ENCODE measurements at places on chromosomes 3 and 15.

GRCh38 chr3:170956647-170957046 is 48.2 kb upstream of the EIF5A2 start:
- no peak for DNase-seq

DNA sequence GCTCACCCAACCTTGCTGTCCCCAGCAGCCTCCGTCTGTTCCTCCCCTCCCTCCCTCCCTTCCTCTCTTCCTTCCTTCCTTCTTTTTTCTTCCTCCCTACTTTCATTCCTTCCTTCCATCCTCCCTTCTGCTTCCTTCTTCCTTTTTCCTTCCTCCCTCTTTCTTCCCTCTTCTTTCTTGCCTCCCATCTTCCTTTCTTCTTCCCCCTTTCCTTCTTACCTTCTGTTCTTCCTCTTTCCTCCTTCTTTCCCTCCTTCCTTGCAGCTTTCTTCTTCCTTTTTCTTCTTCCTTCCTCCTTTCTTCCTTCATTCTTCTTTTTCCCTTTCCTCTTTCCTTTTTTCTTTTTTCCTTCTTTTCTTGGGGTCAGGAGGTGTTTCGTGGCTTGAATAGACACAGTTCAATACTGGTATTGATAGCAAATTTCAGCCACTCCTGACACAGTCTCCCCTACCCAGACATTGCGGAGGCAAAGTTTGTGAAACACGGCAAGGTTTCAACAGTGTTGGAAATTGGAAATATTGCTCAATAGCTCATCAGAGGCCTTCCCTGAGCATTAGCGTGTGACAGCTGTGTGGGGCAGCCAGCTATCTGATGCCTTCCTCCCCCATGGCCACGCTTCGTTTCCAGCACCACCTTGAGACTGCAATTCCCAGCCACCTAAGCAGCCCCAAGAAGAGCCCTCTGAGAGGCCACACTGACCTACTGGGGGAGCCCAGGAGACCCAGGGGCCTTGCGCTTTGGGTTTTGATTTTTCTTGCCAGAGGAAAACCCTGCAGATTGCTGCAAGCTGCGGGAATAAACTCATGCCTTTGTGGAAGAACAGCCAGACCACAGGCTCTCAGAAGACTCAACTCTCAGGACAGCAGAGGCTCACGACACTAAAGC is 82.2 kb downstream of the KLF15 start:
- no peak for DNase-seq

GRCh38 chr15:89114990-89115389 is 26.7 kb downstream of the ABHD2 start:
- DNase-seq = no peak

DNA sequence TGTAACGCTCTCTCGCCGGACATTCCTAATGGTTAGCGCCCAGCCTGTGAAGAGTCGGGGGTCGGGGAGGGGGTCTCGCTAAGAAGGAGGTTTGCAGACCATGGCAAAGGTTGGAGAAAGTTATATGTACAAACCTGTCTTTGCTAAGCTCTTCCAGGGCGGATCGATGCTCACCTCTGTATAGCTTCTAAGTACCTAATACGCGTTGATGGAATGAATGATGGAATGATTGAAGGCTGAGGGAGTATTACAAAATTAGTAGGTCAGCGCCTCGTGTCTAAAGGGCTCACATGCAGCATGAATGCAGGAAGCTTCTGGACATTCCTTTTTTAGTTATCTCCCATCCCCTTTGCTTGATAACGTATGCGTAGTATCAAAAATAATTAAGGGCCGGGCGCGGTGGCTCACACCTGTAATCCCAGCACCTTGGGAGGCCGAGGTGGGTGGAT is 305 bp upstream of the KPNA1 start:
- DNase-seq = no peak

DNA sequence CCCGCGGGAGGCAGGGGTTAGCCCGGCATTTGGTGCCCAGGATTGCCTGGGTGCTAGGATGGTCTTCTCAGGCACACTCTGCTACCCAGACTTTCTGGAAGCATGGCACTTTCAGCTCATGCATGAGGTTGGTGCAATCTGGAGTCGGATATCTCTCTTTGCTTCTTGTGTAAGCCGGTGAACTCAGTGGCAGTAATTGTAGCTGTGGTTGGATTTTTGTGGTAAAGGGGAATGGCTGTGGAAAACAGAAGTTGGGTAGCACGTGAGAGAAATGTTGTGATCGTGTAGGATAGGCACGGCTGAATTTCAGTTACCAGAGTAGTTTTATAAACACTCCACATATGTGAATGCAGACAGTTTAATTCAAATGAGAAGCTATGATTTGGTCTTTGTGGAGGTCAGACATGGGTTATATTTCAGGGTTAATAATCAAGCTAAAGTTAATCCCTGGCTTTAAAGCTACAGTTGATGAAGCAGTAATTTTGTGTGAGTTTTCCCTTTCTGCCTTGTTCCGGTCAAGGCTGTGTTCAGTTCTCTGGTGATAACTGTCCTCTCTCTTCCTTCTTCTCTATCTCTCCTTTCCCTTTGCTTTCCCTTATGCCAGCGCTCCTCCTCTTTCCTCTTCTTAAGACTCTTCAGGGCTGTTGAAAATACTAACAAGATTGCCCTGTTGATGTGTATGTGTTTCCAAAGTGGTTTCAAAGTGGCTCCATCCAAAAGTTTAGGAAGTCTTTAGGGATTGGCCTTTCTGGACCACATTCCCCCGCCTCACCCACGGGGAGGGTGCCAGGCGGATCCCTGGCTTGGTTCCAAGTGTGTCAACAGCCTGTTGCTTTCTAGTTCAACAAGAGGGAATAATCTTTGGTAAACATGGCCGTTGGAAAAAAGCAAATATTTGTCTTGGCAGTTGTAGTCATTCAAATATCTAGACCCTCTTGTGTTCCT is 404.6 kb upstream of the C2CD4B start:
- no peak for DNase-seq

DNA sequence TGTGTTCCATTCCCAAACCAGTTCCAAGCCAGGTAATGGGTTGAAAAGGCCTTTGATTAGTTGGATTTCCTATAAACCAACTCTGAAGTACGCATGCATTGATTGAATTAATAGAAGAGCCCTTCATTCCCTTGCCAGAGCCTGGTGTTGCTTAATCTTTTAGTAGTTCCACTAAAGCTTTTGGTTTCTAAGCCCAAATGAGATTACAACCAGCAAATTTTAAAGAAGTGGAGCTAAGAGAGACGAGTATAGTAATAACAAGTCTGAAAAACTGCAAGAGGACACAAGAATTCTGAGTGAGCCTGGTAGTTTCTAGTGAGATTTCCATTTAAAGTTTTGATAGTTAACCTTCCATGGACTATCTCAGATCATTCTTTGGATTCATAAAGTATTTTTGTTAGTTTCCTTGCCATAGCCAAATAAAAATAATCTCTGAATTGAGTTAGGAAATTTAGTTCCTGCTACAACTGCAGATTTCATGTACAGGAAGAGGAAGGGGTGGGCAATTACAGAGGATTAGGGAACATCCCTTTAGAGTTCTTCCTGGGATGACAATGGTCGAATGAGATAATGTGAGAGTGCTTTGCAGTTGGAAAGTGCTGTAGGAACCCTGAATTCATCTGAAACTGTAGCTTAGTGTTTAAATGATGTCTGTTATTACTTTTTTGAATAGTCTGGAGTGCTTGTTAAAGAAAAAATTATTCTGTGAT is 136.8 kb downstream of the FNDC3B start:
- DNase-seq = no peak

- no peak for DNase-seq
Observed at GRCh38 chr3:117109178-117109577, 399.6 kb downstream of the TUSC7 start.

- no peak for DNase-seq
Observed at GRCh38 chr3:154598166-154598565, 168.2 kb upstream of the GPR149 start.

DNA sequence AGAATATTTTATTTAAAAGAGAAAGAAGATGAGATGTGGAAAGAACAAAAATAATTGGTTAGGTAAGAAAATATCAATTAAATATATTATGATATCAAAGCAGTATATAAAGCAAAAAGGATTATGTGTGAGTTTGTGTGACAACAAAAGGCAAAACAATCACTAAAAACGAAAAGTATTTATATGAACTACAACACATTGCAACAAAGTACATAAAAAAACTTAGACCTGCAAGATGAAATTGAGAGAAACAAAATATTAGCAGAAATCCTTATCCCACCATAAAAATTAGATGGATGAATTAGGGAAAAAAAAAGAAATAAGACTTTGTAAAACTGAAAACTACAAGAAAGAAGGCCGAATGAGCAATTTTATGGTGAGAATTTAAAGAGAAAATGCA is 27.3 kb upstream of the IGF1R start:
- no peak for DNase-seq

DNA sequence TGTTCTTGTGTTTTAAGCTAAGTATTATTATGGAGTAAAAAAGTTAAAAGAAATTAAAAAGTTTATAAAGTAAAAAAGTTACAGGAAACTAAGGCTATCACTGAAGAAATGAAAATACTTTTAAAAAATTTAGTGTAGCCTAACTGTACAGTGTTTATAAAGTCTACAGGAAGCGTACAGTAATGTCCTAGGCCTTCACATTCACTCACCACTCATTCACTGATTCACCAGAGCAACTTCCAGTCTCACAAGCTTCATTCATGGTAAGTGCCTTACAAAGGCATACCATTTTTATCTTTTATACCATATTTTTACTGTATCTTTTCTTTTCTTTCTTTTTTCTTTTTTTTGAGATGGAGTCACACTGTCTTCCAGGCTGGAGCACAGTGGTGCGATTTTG is 40.7 kb upstream of the SCN5A start:
- DNase-seq = no peak

- DNase-seq = no peak
Observed at GRCh38 chr3:71307991-71308697, 275.4 kb downstream of the FOXP1 start.

GRCh38 chr15:56367156-56367555 is 1.9 kb downstream of the TEX9 start:
- DNase-seq = no peak

- peak; percentile 63 for DNase-seq
Observed at GRCh38 chr15:63093486-63094205, 28.0 kb upstream of the LACTB start.

DNA sequence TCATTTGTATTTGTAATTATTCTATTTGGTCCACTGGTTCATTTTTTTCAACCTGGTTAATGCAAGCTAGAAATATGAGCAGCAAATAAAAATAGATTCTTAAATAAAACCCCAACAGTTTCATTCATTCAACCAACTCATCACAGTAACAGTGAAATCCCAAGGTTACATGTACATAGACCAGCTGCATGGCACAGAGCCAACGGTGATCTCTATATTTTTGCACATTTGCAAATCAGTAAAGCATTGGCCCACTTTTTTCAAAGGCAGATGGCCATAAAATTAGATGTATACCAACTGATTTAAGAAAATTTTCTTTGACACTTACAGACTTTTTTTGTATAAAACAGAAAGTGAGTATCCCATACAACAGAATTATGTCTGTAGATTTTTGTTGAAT is 49.3 kb downstream of the STRIT1 start:
- DNase-seq = no peak

DNA sequence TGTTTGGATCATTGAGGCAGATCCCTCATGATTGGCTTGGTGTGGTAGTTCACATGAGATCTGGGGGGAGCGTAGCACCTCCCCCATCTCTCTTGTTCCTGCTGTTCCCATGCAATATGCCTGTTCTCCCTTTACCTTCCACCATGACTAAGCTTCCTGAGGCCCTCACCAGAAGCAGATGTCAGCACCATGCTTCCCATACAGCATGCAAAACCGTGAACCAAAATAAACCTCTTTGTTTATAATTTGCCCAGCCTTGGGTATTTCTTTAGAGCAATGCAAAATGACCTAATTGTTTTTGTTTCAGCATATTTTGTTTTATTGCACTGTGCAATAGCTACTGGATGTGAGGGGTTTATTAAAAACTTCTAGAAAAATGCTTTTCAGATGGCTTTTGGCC is 56.6 kb upstream of the CHST2 start:
- no peak for DNase-seq

- DNase-seq = no peak
Observed at GRCh38 chr3:126125781-126126251, 41.9 kb upstream of the SLC41A3 start.

GRCh38 chr3:65466300-65466988 is 572.3 kb downstream of the MAGI1 start:
- DNase-seq = no peak

GRCh38 chr3:141610939-141611338 is 124.1 kb downstream of the RASA2 start:
- no peak for DNase-seq

- no peak for DNase-seq
Observed at GRCh38 chr3:181176601-181177000, 187.1 kb upstream of the DNAJC19 start.

- DNase-seq = no peak
Observed at GRCh38 chr3:127600749-127601456, 2.7 kb downstream of the MCM2 start.

DNA sequence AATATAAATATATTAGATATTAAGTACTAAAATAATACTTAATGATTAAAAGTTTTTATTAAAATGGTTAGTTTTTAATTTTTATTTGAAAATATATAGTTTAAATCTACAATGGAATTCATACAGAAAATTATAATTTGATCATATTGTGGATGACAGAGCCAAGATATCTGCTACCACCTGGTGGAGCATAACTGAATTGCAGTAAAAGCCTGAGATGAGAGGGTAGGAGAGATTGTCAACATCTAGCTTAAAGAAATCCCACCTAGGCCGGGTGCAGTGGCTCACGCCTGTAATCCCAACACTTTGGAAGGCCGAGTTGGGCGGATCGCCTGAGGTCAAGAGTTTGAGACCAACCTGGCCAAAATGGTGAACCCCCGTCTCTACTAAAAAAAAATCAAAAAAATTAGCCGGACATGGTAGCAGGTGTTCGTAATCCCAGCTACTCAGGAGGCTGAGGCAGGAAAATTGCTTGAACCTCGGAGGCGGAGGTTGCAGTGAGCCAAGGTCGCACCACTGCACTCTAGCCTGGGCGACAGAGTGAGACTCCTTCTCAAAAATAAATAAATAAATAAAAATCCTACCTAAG is 25.1 kb upstream of the CSTA start:
- DNase-seq = peak; percentile 46

DNA sequence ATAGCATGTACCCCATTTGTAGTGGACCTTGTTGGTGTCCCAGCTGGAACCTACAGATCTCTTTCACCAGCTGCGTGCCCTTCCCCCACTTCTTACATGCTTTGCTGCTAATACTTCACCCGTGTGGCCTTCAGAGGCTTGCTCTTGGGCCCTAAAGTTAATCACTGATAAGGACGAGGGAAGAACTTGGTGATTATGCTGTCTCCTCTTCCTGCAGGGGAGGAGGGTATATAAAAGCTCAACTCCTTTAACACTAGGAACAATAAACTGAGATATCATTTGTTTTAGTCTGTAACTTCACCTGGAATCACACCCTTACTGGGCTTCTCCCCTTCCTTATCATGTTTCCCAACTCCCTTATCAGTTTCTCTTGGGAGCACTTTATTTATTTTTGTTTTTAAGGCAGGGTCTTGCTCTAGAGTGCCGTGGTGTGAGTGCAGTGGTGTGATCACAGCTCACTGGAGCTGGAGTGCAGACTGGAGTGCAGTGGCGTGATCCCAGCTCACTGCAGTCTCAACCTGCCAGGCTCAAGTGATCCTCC is 43.2 kb upstream of the PIK3R4 start:
- DNase-seq = no peak

GRCh38 chr3:164360738-164361406 is 717.4 kb downstream of the SI start:
- DNase-seq = no peak

Measured in effector memory CD8-positive, alpha-beta T cell (primary cell).